CD14-positive monocyte (primary cell): ENCODE measurements at places on chromosomes 7 and 10.

- no peaks in the 10 kb centered on the region for H3K27me3 ChIP-seq
- no peak overlapping the region for H3K4me3 ChIP-seq
- no peaks in the 10 kb centered on the region for H3K4me1 ChIP-seq
- H3K27ac ChIP-seq: no peak overlapping the region
- DNase-seq: no peak
These were observed 38.8 kb upstream of the ZRANB1 start for GRCh38 chr10:124903111-124903510.

GRCh38 chr7:5620459-5620881, 161.0 kb downstream of the RNF216 start:
- no peaks in the 10 kb centered on the region for H3K4me1 ChIP-seq
- H3K27me3 ChIP-seq: no peaks in the 10 kb centered on the region
- no peak overlapping the region for H3K27ac ChIP-seq
- no peak overlapping the region for H3K4me3 ChIP-seq
- DNase-seq: no peak
- peaks cover 44% of the 10 kb centered on the region for H3K36me3 ChIP-seq

GRCh38 chr10:96269438-96270300, 1.7 kb downstream of the BLNK start:
- no peak overlapping the region for H3K27ac ChIP-seq
- DNase-seq: no peak
- no peaks in the 10 kb centered on the region for H3K27me3 ChIP-seq
- H3K4me3 ChIP-seq: peak overlapping the region; percentile 6
- no peaks in the 10 kb centered on the region for H3K36me3 ChIP-seq
- peaks cover 49% of the 10 kb centered on the region for H3K4me1 ChIP-seq

GRCh38 chr7:123327661-123328060, 127.9 kb upstream of the SLC13A1 start:
- H3K4me3 ChIP-seq: no peak overlapping the region
- H3K4me1 ChIP-seq: no peaks in the 10 kb centered on the region
- H3K27ac ChIP-seq: no peak overlapping the region
- DNase-seq: no peak

DNA sequence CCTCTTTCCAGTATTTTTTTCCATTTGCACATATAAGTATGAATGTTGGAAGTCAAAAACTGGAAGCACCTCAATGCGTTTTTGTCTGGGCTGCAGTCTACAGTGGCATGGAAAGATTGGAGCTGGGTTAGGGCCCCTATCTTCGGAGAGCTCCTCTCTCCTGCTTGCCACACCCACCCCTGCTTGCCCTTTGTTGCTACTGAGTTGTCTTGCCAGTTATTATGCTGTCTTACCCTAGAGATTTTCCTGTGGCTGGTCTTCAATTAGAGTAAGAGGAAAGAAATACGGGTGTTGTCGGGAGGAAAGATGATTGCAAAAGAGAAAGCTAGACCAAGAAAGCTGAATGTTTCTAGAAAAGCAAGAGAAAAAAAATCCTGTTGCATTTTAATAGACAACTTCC, 228.9 kb upstream of the CELF2 start:
- H3K4me3 ChIP-seq: peak overlapping the region; percentile 50
- no peak for DNase-seq

DNA sequence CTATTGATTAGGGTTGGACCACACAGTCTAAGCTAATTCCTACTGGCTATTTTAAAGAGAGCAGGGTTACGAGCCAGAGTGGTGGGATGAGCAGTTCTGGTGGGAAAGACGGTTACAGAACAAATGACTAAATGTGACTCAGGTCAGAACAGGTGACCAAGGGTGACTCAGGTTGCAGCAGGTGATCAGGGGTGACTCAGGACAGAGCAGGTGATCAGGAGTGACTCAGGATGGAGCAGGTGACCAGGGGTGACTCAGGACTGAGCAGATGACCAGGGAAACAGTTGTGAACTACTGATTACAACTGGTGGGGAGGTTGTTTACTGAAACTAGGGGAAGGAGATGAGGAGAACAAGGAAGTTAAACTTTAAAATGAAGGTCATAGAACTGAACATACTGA, 366.3 kb downstream of the ABCA13 start:
- peaks cover 5% of the 10 kb centered on the region for H3K36me3 ChIP-seq
- no peak overlapping the region for H3K27ac ChIP-seq
- H3K4me1 ChIP-seq: no peaks in the 10 kb centered on the region
- DNase-seq: peak; percentile 14

DNA sequence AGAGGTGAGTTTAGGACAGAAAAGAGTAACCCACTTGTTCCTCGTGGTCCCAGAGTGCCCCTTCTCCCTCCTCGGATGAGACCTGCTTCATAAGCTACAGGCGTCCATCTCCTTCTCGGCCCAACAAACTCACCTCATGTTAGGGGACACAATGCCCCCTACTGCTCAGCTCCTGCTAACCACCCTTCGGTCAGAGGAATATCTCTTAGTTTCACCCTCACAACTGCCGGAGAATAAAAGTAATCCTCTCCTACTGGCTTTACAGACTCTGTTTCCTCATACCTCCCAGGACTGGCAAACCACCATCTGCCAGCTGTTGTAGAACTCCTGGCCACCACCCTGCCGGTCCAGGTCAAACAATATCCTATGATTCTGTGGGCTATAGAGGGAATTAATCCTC, 3.2 kb downstream of the AKR1B15 start:
- H3K4me3 ChIP-seq: no peak overlapping the region
- no peak overlapping the region for H3K27ac ChIP-seq
- H3K36me3 ChIP-seq: no peaks in the 10 kb centered on the region
- no peaks in the 10 kb centered on the region for H3K27me3 ChIP-seq
- DNase-seq: no peak

DNA sequence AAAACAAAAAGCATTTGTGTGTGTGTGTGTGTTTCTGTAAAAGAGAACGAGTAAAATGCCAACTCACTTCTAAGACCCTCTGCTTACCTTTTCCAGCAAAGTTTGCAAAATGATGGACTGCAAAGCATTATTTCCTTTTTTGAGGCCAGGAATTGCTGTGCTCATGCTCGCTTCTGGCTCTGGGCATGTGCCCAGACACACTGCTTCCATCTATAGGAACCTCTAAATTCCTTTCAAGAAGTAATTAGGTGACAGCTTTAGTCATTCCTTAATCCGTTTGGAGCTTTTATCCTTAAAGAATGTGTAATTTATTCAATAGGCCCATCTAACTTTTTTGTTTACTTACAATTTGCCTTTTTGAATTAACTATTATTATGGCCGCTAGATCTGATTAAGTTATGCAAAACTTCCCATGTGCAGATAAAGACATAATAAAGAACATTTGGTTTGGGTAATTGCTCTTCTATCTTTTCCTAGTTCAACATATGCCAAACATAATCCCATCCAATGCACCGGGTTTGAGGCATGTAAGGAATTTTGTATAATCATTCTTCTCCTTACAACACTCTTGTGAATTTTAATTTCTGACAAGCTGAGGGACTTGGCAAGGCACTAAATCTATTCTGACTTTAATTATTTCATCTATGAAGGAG, 34.7 kb downstream of the A1CF start:
- no peak overlapping the region for H3K4me3 ChIP-seq
- H3K36me3 ChIP-seq: no peaks in the 10 kb centered on the region
- H3K27ac ChIP-seq: no peak overlapping the region
- H3K4me1 ChIP-seq: no peaks in the 10 kb centered on the region

GRCh38 chr10:123213192-123213591, 59.0 kb downstream of the BUB3 start:
- H3K36me3 ChIP-seq: no peaks in the 10 kb centered on the region
- no peak overlapping the region for H3K4me3 ChIP-seq
- H3K4me1 ChIP-seq: no peaks in the 10 kb centered on the region
- H3K27me3 ChIP-seq: no peaks in the 10 kb centered on the region
- no peak for DNase-seq

- H3K27me3 ChIP-seq: no peaks in the 10 kb centered on the region
- H3K4me3 ChIP-seq: no peak overlapping the region
- no peak overlapping the region for H3K27ac ChIP-seq
- H3K4me1 ChIP-seq: no peaks in the 10 kb centered on the region
These were observed 56.4 kb downstream of the THNSL1 start for GRCh38 chr10:25072786-25073185.

DNA sequence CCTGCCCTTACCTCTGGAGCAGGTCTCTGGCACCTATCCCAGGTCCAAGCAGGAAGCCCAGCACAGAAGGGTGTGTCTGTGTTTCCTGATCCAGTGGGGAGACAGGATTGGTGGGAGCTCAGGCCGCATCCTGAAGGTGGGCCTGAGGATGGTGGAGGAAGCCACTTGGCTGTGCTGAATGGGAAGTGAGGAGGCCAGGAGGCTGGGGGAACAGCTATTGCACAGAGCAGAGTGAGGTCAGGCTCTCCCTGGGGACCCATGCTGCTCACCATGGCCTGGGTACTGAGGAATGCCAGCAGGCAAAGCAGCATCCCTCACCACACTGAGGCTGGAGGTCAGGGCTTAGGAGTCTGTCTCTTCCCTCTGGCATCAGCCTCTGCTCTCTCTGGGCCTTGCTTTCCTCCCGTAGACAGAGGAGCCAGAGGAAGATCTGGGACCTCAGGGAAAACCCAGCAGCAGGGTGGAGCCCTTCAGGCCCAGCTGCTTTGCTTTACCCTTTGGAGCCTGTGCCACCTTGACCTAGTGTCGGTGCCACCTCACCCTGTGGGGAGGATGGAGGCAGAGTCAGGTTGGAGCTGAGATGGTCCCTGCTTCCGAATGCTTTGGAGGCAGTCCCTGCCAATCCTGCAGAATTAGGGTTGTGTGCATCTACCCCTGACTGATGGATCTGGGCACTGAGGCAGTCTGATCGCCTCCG, 39.0 kb downstream of the CDH23 start:
- no peaks in the 10 kb centered on the region for H3K4me1 ChIP-seq
- no peak overlapping the region for H3K27ac ChIP-seq
- DNase-seq: no peak
- no peaks in the 10 kb centered on the region for H3K36me3 ChIP-seq

DNA sequence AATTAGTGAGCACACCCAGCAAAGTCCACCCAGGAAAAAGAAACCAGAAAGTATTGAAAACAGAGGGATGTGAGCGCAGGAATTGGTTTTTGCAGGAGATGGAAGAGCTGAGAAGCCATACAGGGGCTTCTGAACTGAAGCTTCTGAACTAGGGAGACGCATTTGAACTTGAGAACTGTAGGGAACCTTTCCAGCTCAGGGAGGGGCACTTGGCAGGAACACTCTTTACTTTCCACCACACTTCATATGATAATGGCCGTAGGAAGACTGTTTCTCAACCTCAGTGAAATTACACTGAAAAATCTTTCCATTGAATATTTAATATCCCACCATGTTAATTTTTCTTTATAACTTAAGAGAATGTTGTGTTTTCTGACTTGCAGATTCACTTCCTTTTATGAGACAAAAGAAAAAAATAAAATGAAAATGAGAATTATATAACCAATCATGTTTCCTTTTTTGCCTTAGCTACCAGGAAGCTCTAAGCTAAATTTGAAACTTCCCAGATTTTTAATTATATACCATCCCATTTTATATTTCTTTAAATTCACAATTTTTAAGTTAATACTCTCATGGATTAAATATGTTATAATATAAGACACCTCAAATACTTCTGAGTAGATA, 98.3 kb upstream of the TCF7L2 start:
- DNase-seq: no peak
- peaks cover 12% of the 10 kb centered on the region for H3K27me3 ChIP-seq
- peak overlapping the region; percentile 59 for H3K27ac ChIP-seq
- no peak overlapping the region for H3K4me3 ChIP-seq

DNA sequence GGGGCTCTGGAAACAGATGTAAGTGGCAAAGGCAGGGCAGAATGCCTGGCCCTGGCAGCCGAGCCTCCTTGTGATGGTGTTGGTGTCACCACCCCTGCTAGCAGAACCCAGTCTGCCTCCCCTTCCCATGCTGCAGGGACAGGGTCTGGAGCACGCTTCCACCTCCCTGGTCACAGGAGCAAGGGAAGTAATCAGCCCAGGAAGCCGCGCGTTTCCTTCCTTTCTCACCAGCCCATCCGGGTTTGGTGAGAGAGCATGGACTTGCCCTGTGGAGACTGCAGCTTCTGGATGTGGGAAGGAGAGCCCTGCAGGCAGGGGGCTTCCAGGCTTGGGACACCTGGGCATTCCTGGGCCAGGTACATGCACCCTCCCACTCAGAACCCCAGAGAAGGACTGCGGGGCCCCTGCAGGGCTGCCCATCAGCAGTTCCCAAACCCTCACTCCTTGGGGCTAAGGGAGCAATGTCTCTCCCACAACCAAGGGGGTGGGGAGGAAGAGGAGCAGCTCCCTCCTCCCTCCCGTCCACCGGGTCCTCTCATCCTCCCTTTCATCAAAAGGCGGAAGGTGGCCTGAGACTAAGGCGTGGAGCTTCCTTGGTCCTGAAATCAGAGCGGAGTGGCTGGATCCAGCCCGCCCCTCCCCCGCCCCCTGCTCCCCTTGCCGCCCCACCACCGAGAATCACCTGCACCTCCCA, 1.8 kb downstream of the MMRN2 start:
- no peaks in the 10 kb centered on the region for H3K27me3 ChIP-seq
- no peak overlapping the region for H3K4me3 ChIP-seq
- H3K36me3 ChIP-seq: no peaks in the 10 kb centered on the region
- DNase-seq: no peak
- peaks cover 40% of the 10 kb centered on the region for H3K4me1 ChIP-seq

DNA sequence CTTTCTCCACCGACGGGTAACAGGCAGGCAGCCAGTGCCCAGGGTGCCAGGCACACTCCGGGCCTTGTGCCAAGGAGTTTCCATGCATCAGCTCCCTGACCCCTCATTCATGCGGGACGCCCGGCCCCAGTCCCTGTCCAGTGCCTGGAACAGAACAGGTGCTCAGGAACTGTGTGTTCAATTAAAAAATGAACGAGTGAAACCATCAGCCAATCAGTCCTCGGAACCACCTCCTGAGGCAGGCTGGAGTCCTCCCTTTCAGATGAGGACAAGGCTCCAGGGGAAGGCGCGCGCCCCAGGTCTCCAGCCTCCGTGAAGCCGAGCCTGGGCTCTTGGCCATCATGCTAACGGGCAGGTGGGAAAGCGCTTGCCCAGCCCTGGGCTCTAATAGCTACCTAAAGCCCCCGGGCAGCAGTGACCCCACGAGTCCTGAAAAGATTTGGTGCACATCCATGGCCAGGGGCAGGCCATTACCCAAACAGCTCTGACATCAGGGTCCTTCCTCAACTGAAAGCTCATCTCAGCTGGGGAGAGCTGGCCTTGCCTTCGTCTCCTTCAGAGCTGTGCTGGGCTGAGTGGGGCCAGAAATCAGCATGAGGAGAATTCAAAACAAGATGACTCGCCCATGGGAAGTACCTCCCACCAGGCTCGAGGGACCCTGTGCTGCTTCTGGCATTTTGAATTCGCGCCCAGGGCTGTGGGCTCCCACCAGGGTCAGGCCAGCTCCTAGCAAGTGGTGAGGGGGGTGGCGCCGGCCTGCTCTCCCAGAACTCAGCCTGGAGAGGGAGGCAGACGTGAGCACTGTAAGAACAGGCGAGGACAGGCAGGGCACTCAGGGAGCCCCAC, 200.5 kb downstream of the MAD1L1 start:
- no peaks in the 10 kb centered on the region for H3K36me3 ChIP-seq
- H3K4me1 ChIP-seq: peaks cover 7% of the 10 kb centered on the region
- no peak overlapping the region for H3K4me3 ChIP-seq
- H3K27me3 ChIP-seq: no peaks in the 10 kb centered on the region
- no peak for DNase-seq

GRCh38 chr10:6667679-6668270, 87.7 kb upstream of the PRKCQ start:
- H3K4me1 ChIP-seq: no peaks in the 10 kb centered on the region
- H3K36me3 ChIP-seq: no peaks in the 10 kb centered on the region
- H3K27ac ChIP-seq: no peak overlapping the region
- H3K27me3 ChIP-seq: no peaks in the 10 kb centered on the region
- DNase-seq: no peak
- H3K4me3 ChIP-seq: no peak overlapping the region
